ENCODE measurements at places on chromosomes 5 and 9.

- DNase-seq, result peak; percentile 40
These were observed 31.8 kb upstream of the FGF1 start for GRCh38 chr5:142717582-142718215.

DNA sequence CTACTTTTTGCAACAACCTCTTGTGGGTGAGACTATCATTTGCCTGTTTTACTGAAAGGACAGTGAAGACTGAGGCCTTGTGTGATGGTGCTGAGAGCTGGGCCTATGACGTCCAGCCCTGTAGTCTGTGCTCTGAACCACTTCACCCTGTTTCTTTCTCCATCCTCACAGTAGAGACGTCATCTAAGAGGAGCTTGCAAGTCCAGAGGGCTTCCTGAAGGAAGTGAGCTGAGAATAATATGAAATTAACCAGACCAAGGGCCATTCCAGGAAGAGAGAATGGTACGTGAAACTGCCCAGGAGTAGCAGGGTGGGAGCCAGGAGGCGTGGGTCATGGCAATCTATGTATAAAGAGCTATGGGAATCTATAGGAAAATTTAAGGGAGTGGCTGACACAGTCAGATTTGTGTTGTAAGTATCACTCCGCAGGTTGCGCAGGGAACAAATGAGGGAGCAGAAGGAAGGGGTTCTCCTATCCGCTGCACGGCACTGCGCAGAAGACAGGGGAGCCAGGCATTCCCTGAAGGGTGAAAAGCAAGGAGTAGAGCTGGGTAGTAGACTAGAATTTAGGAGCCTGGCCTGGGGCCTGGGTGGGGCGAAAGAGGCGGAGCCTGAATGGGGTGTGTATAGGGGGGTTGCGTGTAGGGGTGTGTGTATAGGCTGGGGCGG, 596 bp upstream of the FGFR4 start:
- no peak for DNase-seq

DNA sequence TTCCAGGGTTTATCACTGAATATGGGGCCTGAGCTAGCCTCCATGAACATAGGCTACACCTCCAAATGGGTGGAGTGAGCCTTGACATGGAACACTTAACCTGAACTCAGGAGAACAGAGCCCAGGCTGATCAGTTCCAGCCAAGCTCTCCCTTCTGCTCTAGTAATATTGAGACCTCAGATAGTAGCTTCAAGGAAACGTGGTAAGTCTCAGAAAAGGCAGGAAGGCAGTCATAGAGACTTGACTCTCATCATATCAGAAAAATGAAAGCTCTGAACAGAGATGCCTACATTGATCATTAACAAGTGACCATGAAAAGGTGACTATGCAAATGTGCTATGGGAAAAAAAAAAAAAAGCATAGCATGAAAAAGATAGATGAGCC, 40.5 kb upstream of the MYO10 start:
- DNase-seq, result no peak

DNA sequence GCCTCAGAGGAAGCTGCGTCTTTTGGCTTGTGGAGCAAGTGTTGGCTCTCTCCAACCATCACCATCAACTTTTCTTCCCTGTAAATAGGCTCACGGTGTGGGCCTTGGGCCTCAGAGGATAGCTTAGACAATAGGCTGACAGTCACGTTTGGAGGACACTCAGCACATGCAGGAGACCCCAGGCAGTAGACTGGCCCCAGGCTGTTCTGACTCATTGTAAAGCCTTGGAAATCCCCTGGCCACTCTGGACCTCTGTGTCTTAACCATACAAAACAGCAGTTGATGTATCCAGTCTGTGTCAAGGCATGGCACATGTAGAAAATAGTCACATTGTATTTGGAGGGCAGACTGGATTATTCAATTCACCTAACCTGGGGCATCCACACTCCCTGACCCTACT, 18.6 kb downstream of the CD74 start:
- DNase-seq, result no peak

- no peak for DNase-seq
These were observed 120.3 kb upstream of the BASP1 start for GRCh38 chr5:17096952-17097695.

DNA sequence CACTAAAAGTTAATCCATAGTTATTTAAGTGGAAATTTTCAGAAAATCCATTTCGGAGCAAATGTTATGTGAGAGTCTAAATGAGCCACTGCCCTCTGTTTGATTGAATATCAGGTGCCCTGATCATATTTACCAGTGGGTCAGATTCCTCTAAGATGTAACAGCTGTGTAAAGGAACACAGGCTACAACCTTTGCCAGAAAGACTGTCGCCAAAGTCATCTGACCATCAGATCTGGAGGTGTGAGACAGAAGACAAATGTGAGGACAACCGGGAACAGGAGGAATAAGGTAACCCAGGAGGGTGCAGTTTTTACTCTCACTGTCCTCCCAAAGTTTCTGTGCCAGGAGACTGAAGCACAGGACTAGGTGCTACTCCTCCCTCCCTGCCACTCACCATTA, 90.8 kb downstream of the CAAP1 start:
- no peak for DNase-seq

GRCh38 chr5:37015795-37016666, 139.5 kb downstream of the NIPBL start:
- DNase-seq, result peak; percentile 4

GRCh38 chr5:72179028-72179815, 71.9 kb downstream of the MAP1B start:
- no peak for DNase-seq

DNA sequence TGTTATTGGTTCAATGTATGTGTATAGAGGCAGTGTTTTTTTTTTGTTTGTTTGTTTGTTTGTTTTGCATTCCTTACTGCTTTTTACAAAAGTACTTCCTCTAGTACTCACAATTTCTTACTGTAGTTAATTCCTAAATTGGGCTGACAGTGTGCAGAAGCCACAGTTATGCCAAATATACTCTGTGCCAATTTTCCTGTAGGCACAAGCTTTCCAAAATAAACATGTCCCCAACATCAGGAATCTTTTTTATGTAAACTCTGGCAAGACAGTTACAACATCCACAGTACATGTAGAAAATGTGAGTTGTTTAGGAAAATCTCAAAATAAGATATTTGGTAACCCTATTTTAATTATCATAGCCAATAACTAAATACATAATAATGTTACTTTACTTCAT, 161.6 kb upstream of the TSLP start:
- no peak for DNase-seq

DNA sequence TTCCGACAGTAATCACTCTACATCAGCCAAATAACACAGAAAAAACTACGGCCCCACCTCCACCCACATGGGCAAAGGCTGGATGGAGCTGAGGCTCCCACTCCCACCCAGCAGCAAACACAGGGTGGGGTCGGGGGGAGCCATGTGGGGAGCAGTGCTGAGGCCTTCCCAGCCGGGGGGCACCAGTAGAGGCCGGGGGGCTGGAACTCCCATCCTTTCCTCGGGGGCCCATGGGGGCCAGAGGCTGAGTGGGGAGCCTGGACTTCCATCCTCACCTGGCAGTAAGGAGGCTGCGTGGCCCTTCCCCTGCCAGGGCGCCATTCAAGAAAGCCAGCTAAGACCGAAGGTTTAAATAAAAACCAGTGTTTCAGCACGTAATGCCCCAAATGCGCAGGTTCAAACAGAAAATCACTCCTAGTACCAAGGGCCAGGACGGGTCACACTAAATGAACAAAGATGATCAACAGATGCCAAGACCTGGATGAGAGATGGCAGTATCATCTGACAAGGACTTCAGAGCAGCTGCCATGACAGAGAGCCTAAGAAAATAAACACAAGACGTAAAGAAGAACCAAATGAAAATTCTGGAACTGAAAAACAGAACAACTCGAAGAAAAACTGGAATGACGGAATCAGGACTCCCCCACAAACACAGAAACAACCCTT, 9.4 kb downstream of the CCDC127 start:
- DNase-seq, result no peak

All from NCI-H524 (cell line).